ENCODE measurements at places on chromosomes 16 and 17.
A peak's percentile ranks its signal among the peaks of the same experiment; 100 is the strongest.

GRCh38 chr16:2284797-2285576, 17.1 kb upstream of the RNPS1 start:
- no peak for DNase-seq

DNA sequence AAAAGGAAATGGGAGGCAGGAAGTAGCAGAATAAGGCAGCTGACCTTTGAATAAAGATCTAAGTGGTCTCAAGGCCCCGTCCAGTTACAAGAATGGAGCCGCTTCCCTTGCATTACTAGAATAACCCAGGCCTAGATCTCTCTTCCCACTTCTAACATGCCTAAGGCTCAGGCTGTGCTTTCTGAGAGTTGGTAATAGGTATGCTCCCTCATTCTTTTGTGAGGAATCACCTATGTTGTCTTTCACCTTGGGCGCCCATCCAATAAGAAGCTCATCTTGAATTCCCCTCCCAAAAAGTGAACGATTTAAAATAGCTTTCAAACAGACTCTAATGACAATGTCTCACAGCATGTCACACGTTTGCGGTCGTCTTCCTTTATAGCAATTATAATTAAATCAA, 101.2 kb downstream of the KCNJ2 start:
- no peak for DNase-seq

GRCh38 chr17:17416007-17416399, 60.8 kb upstream of the MED9 start:
- DNase-seq, result peak; percentile 93

DNA sequence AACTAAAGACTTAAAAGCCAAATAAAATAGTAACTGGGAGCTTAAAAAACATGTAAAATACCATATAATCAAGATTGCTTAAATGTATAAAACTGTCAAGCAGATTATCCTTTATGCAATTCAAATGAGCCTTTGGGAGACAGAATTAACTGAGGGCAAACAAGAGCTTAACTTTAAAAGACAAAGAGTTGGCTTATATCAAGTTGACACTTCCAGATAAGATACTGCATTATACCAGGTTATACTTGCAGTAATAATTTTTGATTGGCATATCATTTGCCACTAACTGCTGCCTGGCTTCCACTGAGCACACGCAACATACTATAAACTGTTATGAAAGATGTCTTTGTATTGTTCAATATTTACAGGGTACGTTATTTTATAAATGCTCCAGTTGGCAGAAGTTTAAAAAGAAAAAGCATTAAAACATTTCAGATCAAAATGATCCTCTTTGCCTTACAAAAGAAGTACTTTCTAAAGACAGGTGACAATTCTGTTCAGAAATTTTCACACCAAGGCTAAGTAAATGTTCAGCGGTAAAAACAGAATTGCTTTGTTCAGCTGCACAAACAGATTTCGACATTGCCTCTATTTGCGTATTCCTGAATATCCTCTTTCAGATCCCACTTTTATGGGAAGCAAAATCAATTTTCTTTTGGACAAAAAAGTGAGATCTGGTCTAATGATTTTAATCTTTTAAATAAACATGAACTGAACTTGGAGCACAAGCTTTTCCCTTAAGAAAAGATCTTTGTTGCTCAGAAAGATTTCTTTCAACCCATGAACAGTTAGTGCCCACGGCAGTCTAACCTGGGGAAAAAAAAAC, 50.7 kb downstream of the TOX3 start:
- DNase-seq, result no peak

DNA sequence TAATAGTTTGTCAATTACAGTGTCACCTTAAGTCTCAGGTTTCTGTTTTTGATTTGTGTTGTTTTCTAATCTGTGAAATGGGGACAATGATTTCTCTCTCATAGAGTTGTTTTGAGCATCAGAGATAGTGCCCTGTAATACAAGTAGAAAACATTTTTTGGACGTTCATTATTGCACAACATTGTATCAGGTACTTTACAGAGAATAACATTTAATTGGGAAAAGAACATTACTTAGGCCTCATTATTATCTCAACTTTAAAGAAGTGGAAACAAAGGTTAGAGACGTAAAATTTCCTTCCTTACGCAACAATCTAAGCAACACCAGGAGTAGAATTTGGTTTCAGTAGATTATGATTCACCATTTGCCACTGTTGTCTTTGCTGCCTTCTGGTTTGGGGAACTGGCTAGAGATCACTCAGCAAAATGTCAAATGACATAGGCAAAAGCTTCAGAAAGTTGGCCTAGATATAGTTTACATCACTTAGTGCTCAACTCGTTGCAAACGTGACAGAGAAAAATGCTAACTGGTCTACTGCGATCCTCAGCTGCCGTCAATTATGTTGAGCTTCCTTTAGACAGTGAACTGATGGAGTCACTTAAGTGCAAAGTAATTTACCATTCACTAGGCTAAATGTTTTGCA, 1026.8 kb downstream of the CDH11 start:
- peak; percentile 12 for DNase-seq
